ENCODE measurements at places on chromosomes 5 and 9.
A peak's percentile ranks its signal among the peaks of the same experiment; 100 is the strongest.

DNA sequence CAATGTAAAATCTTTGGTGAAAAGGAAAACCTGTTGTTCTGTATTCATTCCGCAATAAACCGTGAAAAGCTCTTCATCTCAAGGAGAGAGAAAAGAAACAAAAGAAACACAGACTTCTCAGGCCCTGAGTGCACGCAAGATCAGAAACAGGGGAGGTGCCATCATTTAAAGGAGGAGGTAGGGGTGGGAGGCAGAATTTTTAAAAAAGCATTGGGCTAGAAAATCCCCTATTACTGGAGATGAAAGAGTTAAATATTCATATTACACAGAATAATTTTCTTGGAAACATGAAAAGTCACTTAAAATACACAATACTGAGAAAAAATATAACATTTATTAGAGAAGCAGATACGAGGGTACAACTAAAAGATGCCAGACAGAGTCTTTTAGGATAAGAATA lies 56.3 kb downstream of the USP20 start:
- no peak for DNase-seq

GRCh38 chr5:154286557-154286956 lies 96.0 kb downstream of the GALNT10 start:
- no peak for DNase-seq

GRCh38 chr5:58330781-58331180 lies 129.1 kb downstream of the PLK2 start:
- no peak for DNase-seq

- no peak for DNase-seq
Observed at GRCh38 chr9:37421914-37422288, 595 bp upstream of the GRHPR start.

DNA sequence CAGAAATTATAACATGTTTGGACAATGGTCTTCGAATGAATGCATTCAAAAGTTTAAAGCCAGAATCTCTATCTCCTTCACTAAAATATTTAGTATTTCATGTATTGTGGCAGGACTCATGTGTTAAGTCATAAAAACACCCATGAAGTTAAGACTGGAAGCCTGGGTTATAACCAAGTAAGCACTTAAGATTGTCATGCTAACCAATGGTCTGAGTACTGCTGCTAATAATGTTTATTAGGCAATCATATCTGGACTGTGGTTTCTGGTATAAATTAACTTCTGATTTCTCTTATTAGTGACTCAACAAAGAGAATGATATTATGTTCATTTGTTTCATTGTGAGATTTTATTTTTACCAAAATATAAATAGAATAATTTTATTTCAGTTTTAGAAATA lies 297.9 kb upstream of the EDIL3 start:
- no peak for DNase-seq

DNA sequence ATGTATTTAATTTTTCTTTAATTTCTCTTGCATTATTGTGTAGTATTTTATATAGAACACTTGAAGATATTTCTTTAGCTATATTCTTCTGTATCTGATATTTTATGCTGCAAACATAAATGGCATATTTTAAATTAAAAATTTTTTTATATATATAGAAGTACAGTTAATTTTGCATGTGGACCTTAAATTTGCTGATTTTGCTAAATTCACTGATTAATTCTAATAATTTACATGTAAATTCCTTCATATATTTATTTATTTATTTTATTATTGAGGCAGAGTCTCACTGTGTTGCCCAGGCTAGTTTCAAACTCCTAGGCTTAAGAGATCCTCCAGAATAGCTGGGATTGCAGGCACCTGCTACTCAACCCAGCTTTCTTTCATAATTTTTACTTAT lies 276.9 kb downstream of the PRR16 start:
- no peak for DNase-seq

DNA sequence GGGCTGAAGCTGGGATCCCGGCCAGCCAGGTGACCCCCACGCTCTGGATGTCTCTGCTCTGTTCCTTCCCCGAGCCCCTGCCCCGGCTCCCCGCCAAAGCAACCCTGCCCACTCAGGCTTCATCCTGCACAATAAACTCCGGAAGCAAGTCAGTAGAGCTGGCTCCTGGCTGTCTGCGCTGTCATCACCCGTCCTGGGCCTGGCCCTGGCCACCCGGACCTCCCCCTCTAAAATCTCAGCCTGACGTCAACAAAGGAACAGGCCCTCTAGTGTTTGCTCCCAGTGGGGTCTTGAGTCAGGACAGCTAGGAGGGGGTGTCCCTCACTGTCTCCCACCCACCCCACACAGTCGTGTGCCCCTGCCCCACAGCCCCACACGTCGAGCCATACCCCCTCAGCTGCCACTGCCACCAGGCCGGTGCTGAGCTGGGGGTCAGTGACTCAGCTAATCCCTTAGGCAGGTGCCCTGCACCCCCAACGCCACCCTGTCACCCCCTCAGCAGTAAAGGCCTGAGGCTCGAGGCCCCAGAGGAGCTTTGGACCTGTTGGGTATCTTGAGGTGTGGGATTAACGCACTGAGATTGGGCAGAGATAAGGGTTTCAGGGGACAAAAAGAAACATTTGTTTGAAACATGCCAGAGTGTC lies 1.1 kb upstream of the LCNL1 start:
- no peak for DNase-seq

- peak; percentile 89 for DNase-seq
Observed at GRCh38 chr9:83219154-83219923, 156.4 kb upstream of the RASEF start.

DNA sequence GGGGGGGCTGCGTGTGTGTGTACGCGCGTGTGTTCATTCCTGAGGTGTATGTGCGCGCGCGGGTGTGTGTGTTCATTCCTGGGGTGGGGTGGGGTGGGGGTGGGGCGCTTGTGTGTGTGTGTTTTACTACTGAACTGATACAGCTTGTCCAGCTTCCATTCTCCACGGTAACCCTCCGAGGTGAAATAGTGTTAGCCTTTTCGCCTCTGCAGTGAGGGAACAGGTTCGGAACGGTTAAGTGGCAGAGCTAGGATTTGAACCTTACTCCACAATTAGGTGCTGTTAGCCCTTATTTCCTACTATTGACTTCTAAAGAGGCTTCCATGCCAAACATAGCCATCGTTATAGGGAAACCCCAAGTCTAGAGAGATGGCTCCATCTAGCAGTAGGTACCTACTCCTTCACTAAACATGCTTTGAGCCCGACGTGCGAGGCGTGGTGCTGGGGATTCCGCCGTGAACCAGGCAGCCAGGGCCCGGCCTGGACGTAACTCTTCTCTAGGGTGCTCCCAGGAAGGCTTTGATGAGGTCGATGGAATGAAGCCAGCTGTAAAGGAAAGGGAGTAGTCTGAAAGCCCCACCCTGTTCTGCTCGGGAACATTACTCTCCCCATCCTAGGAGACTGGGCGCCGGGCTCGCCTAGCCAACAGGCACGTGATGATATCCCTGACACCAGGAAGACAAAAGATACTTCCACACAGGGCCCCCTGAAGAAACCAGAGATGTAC lies 782 bp upstream of the SKP1 start:
- DNase-seq, result no peak

- DNase-seq, result no peak
Observed at GRCh38 chr5:143636931-143637528, 174.9 kb upstream of the HMHB1 start.

DNA sequence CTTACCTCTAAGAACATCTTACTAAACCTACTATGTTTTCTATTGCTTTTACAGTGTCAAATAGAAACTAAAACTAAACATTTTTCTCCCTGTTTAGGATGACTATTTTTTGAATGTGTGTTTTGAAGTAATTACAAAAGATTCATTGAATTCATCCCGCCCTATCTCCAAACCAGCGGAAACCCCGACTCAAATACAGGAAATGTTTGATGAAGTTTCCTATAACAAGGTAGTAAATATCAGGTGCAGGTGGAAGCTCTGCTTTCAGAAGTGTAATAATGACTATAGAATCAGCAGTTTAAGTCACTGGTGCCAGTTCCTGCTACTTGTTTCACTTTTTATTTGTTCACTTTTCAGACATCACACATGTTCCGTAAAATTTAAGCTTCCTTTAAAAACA lies 20.0 kb downstream of the ERAP2 start:
- no peak for DNase-seq

- DNase-seq, result peak; percentile 63
Observed at GRCh38 chr9:127388037-127388855, 8.7 kb upstream of the SLC2A8 start.

GRCh38 chr5:148809781-148810524 lies 16.5 kb upstream of the ADRB2 start:
- DNase-seq, result no peak

DNA sequence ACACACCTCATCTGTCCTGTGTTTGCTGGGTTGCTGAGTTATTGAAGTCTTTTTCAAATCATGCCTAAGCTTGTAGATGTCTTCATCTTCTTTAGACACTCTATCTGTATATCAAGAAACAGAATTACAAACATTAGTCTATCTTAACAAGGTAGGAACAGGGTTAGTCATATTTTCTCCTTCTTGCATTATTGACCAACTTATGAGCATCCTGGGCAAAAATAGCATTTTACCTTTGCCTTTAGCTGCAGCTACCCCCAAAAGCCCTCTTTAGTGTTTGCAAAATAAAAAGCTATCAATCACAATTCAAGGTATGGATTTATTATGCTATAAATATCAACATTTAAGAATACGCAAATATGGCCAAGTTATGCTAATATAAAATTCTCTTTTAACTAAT lies 3.4 kb downstream of the PLK2 start:
- no peak for DNase-seq

DNA sequence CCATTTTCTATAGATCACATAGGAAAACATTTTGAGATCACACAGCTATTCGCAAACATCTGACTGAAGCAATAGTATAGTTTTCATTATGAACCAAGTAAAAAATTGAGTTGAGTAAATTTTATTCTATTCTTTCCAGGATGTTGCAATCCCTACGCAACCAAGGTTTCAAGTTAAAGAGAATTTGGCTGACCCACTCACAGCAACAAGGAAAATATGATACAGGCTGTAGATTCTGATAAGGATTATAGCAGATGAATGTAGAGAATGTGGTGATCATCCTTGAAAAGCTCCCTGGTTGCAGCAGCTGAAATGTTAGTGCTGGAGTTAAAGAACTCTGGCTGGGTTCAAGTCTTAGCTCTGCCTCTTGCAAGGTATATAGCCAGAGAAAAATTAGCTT lies 4.7 kb downstream of the ABCA1 start:
- no peak for DNase-seq

DNA sequence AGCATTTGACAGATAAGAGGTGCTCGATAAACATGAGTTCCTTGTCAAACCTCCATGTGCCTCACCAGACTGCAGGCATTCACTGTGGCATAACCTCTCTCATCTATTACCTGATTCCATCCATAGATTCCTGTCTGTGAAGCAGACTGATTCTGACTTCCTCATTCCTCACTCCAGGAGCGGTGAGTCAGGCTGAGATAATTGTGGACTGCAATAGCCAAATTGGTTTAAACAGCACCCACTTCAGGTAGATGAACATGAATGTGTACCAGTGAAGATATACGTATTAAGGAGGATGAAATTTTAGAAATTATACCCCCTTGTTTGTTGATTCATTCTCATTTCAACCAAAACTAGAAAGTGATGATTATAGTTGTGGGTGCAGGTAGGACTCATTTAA lies 391.2 kb downstream of the HINT1 start:
- DNase-seq, result no peak

GRCh38 chr5:88954511-88954910 lies 71.5 kb upstream of the MEF2C start:
- DNase-seq, result peak; percentile 41

DNA sequence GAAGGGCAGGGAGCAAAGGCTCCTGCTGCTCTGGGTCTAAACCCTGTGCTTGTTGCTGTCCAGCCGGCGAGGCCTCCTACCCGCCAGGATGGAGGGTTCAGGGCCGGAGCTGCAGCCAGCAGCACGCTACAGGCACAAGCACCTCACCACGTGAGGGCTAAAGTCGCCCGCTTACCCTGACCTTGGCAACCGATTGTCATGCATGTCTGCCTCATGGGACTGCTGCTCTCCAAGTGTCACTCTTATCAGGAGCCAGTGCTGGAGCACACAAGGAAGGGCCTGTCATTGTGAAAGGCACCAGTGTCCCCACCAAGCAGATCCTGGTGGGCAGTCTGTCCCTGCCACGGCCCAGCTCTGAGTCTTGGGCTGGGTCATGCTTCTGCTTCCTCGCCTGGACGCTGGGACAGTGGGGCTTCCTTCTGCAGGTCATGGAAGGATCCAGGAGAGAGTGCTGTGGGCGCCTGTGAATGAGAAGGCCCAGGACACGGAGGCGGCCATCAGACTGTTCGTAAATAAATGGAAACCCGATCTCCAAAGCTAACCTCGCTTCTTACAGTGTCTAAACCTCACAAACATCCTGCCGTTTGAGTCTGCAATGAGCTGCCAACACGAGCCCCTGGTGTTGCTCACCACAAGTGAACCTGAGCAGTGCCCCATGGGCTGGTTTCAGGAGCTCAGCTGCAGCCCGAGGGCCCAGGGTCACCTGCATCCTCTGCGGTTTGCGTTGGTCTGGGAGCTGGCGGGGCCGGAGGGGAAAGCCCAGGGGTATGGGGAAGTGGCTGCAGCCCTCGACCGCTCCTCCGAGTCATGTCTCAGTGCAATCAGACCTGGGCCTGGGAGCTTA lies 58.2 kb upstream of the RXRA start:
- DNase-seq, result no peak

DNA sequence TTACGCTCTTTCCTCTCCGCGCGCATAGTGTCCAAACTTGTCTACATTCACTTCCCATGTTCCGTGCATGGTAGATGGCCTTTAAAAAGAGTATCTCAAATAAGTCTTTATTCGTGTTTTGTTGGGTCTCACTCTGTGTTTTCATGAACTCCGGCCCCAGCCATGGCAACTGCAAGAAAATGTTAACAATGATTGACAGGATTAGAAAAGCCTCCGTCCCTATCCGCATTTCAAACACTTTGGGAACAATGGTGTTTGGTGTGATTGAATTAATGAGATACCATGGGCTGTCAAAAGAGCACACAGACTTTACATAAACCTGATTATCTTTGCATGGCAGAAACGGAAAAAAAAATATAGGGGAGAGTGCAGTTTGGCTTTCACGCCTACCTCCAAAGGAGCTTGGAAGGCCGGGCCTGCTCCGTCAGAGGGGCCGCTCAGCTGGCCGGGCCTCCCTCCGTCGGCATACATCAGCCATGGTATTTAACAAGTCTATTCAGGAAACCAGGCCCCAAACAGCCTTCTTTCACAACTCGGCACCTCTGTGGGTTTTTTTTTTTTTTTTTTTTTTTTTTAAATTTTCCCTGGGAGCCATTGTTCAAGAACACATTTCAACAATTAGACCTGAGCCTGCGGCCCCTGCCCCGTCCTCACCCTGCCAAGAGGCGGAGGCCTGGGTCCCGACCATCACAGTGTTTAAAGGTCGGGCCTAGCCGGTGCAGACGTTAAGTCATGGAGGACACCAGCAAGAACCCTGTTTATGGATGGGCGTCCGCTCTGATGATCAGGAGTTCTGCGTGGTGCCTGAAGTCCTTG lies 323.8 kb upstream of the IRX4 start:
- DNase-seq, result no peak

DNA sequence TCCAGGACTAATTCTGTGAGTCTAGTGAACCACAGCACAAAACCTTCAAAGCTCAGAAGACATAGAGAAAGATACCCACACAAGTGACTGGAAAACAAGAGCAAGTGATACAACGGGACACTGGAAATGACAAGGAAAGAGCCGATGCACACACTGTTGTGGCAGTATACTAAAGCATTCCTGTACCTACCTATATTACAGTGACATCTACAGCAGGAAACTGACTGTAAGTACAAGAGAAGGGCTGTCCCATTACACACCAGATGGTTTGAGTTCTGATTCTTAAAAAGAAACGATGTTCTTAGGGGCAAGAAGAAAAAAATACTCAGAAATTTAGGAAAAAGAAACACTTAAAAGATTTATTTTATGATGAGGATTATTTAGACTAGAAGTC lies 18.5 kb downstream of the TMEM245 start:
- no peak for DNase-seq
